ENCODE measurements at places on chromosomes 5 and 9.
A peak's percentile ranks its signal among the peaks of the same experiment; 100 is the strongest.

DNA sequence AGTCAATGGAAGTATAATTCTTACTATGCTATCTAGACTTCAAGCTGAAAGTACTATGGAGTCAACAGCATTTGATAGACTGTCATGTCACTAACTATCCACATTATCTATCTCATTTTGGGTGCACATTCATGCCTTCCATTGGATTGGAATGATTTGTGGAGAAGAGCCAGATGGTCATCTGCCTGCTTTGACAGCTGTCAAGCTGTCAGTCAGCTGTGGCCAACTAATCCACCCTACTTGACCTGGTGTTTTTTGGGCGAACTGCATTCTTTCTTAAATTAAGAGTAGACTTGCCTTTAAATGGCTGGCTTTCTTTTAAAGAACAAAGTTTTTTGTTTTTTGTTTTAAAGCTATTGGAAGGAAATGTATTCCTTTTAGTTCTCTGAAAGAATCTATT is 151.5 kb downstream of the DCP2 start:
- H3K27me3 ChIP-seq: no peaks in the 10 kb centered on the region
- H3K4me1 ChIP-seq: no peaks in the 10 kb centered on the region
- no peak for DNase-seq
- no peak overlapping the region for H3K4me3 ChIP-seq

DNA sequence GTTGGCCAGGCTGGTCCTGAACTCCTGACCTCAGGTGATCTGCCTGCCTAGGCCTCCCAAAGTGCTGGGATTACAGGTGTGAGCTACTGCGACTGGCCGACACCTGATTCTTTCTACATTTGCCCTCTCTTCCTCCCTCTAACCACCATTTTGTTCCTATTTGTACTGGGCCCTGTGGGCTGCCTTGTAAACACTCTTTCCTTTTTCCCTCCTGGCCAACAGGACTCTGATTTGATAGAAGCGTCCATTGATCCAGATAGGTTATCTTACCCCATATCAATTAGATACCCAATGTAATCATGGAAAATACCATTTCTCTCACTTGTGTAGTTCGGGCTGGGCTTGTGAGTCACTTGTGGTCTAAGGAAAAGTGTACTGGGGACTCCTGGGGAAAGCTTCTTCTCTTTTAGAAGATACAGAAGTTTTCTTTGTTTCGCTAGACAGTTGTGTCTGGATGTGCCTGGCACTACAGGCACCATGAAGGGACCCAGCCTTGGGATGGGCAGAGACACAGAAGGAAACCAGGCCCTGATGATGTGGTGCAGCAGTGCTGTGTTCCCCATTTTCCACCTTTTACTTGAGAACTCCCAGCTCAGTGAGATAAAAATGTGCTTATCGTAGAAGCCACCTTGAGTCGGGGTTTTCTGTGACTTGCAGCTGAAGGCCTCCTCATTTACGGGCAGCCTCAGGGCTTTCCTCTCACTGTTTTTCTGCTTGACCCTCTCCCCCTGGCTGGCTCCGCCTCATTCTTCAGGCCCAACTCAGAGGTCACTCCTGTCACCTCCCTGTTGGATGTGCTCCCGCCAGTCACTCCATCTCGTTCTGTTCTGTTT is 32.8 kb upstream of the CPEB4 start:
- no peaks in the 10 kb centered on the region for H3K36me3 ChIP-seq
- no peak for DNase-seq
- H3K4me3 ChIP-seq: no peak overlapping the region
- no peak overlapping the region for H3K27ac ChIP-seq
- no peaks in the 10 kb centered on the region for H3K4me1 ChIP-seq
- H3K27me3 ChIP-seq: no peaks in the 10 kb centered on the region

DNA sequence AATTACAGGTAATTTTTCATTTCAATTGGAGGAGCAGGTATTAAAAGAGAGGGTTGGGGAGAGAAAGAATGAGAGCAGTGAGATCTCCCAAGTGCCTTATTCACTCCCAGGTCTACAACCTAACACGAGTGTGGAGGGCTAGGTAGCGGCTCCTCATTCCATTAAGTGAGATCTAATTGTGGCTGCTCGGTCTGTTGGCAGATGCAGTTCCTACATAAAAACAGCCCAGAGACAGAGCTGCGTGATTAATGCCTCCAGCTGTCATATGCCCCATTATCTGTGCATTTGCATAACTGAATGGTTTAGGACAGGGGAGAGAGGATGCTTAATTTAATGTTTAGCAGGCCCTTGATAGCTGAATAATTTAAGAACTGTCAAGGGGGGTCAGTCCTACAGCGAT is 100.5 kb downstream of the PSAT1 start:
- H3K4me3 ChIP-seq: no peak overlapping the region
- H3K27ac ChIP-seq: no peak overlapping the region
- no peak for DNase-seq
- no peaks in the 10 kb centered on the region for H3K4me1 ChIP-seq
- peaks cover 5% of the 10 kb centered on the region for H3K27me3 ChIP-seq

GRCh38 chr5:14452685-14453454 is 128.7 kb upstream of the OTULINL start:
- no peak overlapping the region for H3K4me3 ChIP-seq
- H3K27ac ChIP-seq: no peak overlapping the region
- no peaks in the 10 kb centered on the region for H3K36me3 ChIP-seq
- H3K4me1 ChIP-seq: no peaks in the 10 kb centered on the region
- no peaks in the 10 kb centered on the region for H3K27me3 ChIP-seq

GRCh38 chr5:149177911-149178565 is 36.7 kb downstream of the ABLIM3 start:
- H3K4me3 ChIP-seq: no peak overlapping the region
- H3K36me3 ChIP-seq: no peaks in the 10 kb centered on the region
- H3K27me3 ChIP-seq: no peaks in the 10 kb centered on the region
- no peaks in the 10 kb centered on the region for H3K4me1 ChIP-seq
- no peak overlapping the region for H3K27ac ChIP-seq

DNA sequence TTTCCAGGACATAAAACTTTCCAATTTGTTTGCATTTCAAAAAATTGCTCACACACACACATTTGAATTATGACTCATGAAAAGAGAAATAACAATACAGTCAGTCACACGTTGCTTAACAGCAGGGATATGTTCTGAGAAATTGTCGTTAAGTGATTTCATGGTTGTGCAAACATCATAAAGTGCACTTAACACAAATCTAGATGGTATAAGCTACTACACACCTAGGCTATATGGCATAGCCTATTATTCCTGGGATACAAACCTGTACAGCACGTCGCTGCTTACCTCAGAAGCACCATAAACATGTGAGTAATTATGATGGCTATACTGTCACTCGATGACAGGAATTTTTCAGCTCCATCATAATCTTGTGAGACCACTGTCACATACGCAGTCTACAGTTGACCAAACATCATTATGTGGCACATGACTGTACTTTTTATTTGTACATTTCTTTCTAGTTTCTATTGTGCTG is 378.2 kb downstream of the ACTL7B start:
- H3K27ac ChIP-seq: peak overlapping the region; percentile 81
- H3K27me3 ChIP-seq: no peaks in the 10 kb centered on the region
- peaks cover 20% of the 10 kb centered on the region for H3K4me1 ChIP-seq
- H3K4me3 ChIP-seq: no peak overlapping the region
- no peaks in the 10 kb centered on the region for H3K36me3 ChIP-seq

GRCh38 chr9:127561491-127562278 is 50.4 kb upstream of the STXBP1 start:
- DNase-seq: peak; percentile 96
- peak overlapping the region; percentile 84 for H3K27ac ChIP-seq
- H3K36me3 ChIP-seq: peaks cover 30% of the 10 kb centered on the region
- no peaks in the 10 kb centered on the region for H3K27me3 ChIP-seq

- no peak overlapping the region for H3K4me3 ChIP-seq
- H3K36me3 ChIP-seq: no peaks in the 10 kb centered on the region
- H3K27ac ChIP-seq: no peak overlapping the region
- H3K27me3 ChIP-seq: peaks cover 51% of the 10 kb centered on the region
Measured at GRCh38 chr9:130286072-130286770, 20.7 kb downstream of the HMCN2 start.

DNA sequence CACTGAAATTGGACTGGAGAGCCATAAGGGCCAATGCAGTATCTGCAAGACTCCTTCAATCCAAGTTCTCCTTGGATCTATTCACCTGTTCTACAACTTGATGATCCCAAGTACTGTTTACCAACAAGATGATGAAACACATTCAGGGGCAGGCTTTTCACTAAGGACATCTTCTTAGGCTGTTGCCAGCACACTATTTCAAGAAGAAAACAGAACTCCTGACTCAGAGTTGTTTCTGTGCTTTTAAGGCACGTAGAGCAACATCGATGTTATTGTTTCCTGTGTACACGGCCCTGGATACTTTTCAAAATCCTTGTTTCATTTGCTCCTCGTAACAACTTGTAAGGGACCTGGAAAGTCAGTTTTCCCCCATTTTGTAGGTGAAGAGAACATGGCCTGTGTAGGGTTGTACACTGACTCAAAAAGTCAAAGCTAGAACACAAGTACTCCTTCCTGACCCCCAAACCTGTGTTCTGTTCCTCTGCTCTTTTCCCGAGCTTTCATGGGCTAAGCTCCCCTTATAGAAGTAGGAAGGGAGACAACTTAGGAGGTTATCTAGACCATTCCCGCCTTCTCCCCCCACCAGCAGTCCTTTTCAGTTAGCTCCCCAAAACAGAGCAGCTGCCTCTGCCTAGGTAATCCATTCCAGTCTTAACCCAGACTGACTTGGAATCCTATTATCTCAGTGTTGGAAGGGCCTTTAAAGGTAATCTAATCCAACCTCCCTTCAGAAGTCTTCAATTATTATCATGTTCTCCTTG is 5.2 kb upstream of the MGAT1 start:
- peak overlapping the region; percentile 59 for H3K4me3 ChIP-seq
- H3K27me3 ChIP-seq: no peaks in the 10 kb centered on the region
- DNase-seq: no peak

- H3K4me1 ChIP-seq: no peaks in the 10 kb centered on the region
- H3K36me3 ChIP-seq: no peaks in the 10 kb centered on the region
- H3K27ac ChIP-seq: no peak overlapping the region
Measured at GRCh38 chr5:159331093-159331973, 1.0 kb upstream of the IL12B start.

- no peaks in the 10 kb centered on the region for H3K27me3 ChIP-seq
- H3K36me3 ChIP-seq: no peaks in the 10 kb centered on the region
Measured at GRCh38 chr5:84589926-84590325, 205.2 kb upstream of the EDIL3 start.

DNA sequence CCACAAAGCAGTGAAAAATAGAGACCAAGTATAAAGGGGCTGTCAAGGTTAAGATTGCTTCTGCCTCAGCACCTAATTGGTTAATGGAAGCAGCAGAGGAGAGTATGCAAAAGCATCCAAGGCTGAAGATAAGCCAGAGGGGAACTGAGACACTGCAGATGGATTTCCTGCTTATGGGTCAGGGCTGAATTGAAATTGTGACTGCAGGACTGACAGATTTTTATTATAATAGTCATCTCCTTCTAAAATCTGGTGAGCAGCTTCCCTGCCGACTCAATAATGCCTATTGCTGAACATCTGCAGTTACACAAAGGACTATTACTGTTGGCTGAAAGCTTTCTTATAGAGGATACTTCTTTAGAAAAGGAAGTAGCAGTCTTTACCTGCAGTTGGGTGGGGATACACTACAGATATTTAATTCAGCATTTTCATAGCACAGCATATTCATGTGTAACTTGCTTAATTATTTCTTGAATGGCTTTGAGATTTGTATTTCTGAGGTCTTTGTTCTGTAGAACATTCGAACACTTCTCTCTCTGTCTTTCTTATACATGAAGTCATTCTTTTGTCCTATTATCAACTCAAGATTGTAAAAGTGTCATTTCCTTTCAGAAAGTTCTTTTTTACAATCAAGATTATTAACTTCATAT is 363.0 kb upstream of the RIOK2 start:
- H3K4me1 ChIP-seq: no peaks in the 10 kb centered on the region
- no peaks in the 10 kb centered on the region for H3K36me3 ChIP-seq
- no peaks in the 10 kb centered on the region for H3K27me3 ChIP-seq

DNA sequence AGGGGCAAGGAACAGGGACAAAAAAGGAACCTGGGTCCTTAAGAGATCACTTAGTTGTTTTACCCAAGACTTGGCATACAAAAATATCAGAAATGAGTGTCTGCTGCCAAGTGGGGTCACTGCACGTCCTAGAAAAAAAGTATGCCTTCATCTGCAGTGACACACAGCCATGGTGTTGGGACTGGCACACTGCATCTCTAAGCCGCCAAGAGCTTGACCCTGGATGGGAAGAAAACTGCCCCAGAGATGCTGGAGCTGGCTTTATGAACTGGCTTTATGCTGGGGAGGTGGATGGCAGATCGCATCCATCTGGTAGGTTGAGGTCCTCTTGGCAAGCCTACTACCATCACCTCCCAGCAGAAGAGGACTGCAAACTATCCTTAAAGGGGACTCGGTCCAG is 51.7 kb downstream of the IRF1 start:
- no peaks in the 10 kb centered on the region for H3K27me3 ChIP-seq
- DNase-seq: peak; percentile 85
- peaks cover 24% of the 10 kb centered on the region for H3K4me1 ChIP-seq
- peak overlapping the region; percentile 68 for H3K27ac ChIP-seq
- no peaks in the 10 kb centered on the region for H3K36me3 ChIP-seq

GRCh38 chr9:37464006-37464405 is 1.2 kb downstream of the ZBTB5 start:
- H3K27me3 ChIP-seq: no peaks in the 10 kb centered on the region
- DNase-seq: no peak
- peak overlapping the region; percentile 92 for H3K4me3 ChIP-seq
- H3K36me3 ChIP-seq: no peaks in the 10 kb centered on the region

- no peak overlapping the region for H3K27ac ChIP-seq
- H3K4me3 ChIP-seq: no peak overlapping the region
- no peak for DNase-seq
- no peaks in the 10 kb centered on the region for H3K4me1 ChIP-seq
Measured at GRCh38 chr9:31089549-31090221, 1294.8 kb upstream of the ACO1 start.

GRCh38 chr9:2157277-2158110 is 142.3 kb downstream of the SMARCA2 start:
- H3K27ac ChIP-seq: peak overlapping the region; percentile 77
- no peaks in the 10 kb centered on the region for H3K4me1 ChIP-seq
- DNase-seq: peak; percentile 28
- H3K4me3 ChIP-seq: peak overlapping the region; percentile 57
- no peaks in the 10 kb centered on the region for H3K27me3 ChIP-seq

GRCh38 chr9:121622387-121623203 is 28.8 kb upstream of the DAB2IP start:
- H3K27me3 ChIP-seq: no peaks in the 10 kb centered on the region
- DNase-seq: no peak
- H3K36me3 ChIP-seq: no peaks in the 10 kb centered on the region
- H3K27ac ChIP-seq: no peak overlapping the region
- no peak overlapping the region for H3K4me3 ChIP-seq

DNA sequence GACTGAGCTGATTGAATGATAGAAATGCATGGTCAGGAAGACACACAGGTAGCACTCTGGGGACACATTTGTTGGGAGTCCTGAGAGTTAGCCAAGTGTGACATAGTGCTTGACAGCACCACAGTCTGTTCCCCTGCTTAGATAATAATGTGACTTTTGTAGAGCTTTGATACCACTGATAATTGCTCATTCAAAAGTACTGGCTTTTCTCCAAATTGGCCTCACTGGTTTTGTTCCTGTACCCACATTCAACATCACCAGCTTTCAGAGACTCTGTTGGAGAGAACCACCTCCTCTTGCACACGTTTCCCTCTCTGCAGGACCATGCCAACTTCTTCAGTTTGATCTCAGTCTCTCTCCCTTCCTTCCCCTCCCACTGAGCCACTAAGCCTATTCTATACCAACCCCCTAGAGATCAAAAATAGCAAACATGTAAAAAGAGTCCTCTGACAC is 52.5 kb upstream of the IL7R start:
- H3K36me3 ChIP-seq: no peaks in the 10 kb centered on the region
- no peak overlapping the region for H3K27ac ChIP-seq
- no peaks in the 10 kb centered on the region for H3K27me3 ChIP-seq
- no peaks in the 10 kb centered on the region for H3K4me1 ChIP-seq

Data from tibial artery (tissue), 4 donors.